HFFc6 (cell line): ENCODE measurements at places on chromosomes 6 and 20. TPM values are rescaled to one million over a fixed set of nuclear protein-coding genes. Genes with fewer than 3 reads are reported as not detected.

The GTPBP2 gene
- 32.1 and 38.3 TPM in 2 replicates for total RNA-seq

The HIVEP2 gene
- 14.0 and 18.1 TPM in 2 replicates for total RNA-seq

The TUBB gene
- 1,052 to 1,603 TPM (median 1,293 TPM) in 3 replicates for total RNA-seq

The C20orf202 gene
- total RNA-seq = not detected in 3 replicates

The KLHDC3 gene
- total RNA-seq = 44.4 to 50.3 TPM (median 49.8 TPM) in 3 replicates

The CYP39A1 gene
- total RNA-seq = not detected in 2 replicates

The TCP11 gene
- total RNA-seq = 0.37 to 0.39 TPM in 2 of 3 replicates, not detected in the other

The SYCP2 gene
- total RNA-seq = 0.74 to 1.1 TPM (median 0.81 TPM) in 3 replicates

The CTCFL gene
- not detected in 3 replicates for total RNA-seq

The SPAG4 gene
- 2.6 to 4.9 TPM (median 3.0 TPM) in 3 replicates for total RNA-seq

- no peak overlapping the region for H3K27ac ChIP-seq
- H3K27me3 ChIP-seq = peaks cover 10% of the 10 kb centered on the region
- DNase-seq = peak; percentile 48
- no peak overlapping the region for H3K4me3 ChIP-seq
- peaks cover 7% of the 10 kb centered on the region for H3K4me1 ChIP-seq
Observed at GRCh38 chr6:159184559-159184958, 15.4 kb downstream of the FNDC1 start.

- H3K27me3 ChIP-seq = no peaks in the 10 kb centered on the region; the same call in 1 of the 2 replicates
Observed at GRCh38 chr6:20892365-20892764, 358.1 kb downstream of the CDKAL1 start.

DNA sequence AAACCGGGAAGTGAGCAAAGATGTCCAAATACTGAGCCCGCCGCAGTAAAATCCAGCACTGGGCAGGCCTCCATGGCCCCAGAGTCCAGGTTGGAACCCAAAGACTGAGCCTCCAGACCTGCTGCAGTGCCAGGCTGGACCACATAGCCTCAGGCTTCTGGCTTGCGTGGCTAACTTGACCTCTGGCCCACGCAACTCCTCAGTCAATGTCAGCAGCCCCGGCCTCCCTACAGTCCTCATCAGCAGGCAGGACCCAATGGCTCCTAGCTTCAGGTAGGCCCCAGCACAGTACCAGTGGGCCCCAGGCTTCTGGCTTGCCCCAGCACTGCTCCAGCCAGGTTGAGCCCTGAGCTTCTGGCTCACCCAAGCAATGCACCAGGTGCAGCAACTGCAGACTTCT is 245.1 kb upstream of the AFDN start:
- no peak overlapping the region for H3K4me3 ChIP-seq
- peaks cover 1% of the 10 kb centered on the region for H3K27me3 ChIP-seq
- H3K4me1 ChIP-seq = no peaks in the 10 kb centered on the region
- no peak for DNase-seq

- peak overlapping the region; percentile 67 for H3K4me3 ChIP-seq
- H3K4me1 ChIP-seq = peaks cover 12% of the 10 kb centered on the region
- peak; percentile 28 for DNase-seq
- no peak overlapping the region for H3K27ac ChIP-seq
Observed at GRCh38 chr6:390914-391558, 516 bp upstream of the IRF4 start.

GRCh38 chr6:140360651-140361050 is 986.2 kb upstream of the CITED2 start:
- peaks cover 25% of the 10 kb centered on the region for H3K4me1 ChIP-seq
- peak overlapping the region; percentile 41; the same call in 1 of the 2 replicates for H3K27ac ChIP-seq
- H3K27me3 ChIP-seq = no peaks in the 10 kb centered on the region; the same call in 1 of the 2 replicates
- peaks cover 29% of the 10 kb centered on the region for H3K36me3 ChIP-seq

GRCh38 chr6:154414021-154414813 is 57.6 kb upstream of the IPCEF1 start:
- H3K27me3 ChIP-seq = 0 out of 2 replicates have a peak, but pooled peaks cover 2% of the 10 kb centered on the region
- no peak overlapping the region for H3K4me3 ChIP-seq
- DNase-seq = peak; percentile 67
- H3K4me1 ChIP-seq = peaks cover 60% of the 10 kb centered on the region

- peak overlapping the region; percentile 50 for H3K4me3 ChIP-seq
- peaks cover 4% of the 10 kb centered on the region; the same call in 1 of the 2 replicates for H3K27me3 ChIP-seq
- H3K4me1 ChIP-seq = peaks cover 18% of the 10 kb centered on the region
- DNase-seq = peak; percentile 27
- H3K36me3 ChIP-seq = no peaks in the 10 kb centered on the region
Observed at GRCh38 chr20:20393207-20394120, 25.6 kb downstream of the INSM1 start.

DNA sequence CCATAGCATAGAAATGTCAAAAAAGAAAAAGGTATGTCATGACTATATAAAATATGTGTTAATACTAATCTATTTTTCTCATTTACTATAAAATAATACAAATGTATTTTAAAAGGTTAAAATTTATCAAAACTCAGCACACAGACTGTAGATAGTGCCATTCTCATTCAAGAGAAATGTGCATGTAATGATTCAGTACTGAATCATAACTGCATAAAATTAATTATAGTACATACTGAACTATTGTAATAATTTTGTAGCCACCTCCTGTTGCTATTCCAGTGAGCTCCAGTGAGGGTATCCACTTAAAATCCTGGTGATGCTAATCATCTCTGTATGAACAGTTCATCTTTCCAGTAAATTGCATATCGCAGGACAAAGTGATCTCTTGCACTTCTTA is 82.8 kb downstream of the HMGCLL1 start:
- H3K4me1 ChIP-seq = no peaks in the 10 kb centered on the region
- H3K27ac ChIP-seq = no peak overlapping the region
- no peaks in the 10 kb centered on the region for H3K36me3 ChIP-seq
- no peak for DNase-seq

GRCh38 chr6:5054245-5054873 is 30.8 kb upstream of the PPP1R3G start:
- peak overlapping the region; percentile 84 for H3K27ac ChIP-seq
- H3K4me1 ChIP-seq = peaks cover 43% of the 10 kb centered on the region
- peak overlapping the region; percentile 84 for H3K4me3 ChIP-seq

- H3K27ac ChIP-seq = no peak overlapping the region
- H3K4me3 ChIP-seq = no peak overlapping the region
- no peaks in the 10 kb centered on the region for H3K36me3 ChIP-seq
- H3K27me3 ChIP-seq = peaks cover 14% of the 10 kb centered on the region
- no peaks in the 10 kb centered on the region; the same call in 1 of the 2 replicates for H3K4me1 ChIP-seq
Observed at GRCh38 chr6:2563635-2564034, 187.1 kb downstream of the MYLK4 start.

DNA sequence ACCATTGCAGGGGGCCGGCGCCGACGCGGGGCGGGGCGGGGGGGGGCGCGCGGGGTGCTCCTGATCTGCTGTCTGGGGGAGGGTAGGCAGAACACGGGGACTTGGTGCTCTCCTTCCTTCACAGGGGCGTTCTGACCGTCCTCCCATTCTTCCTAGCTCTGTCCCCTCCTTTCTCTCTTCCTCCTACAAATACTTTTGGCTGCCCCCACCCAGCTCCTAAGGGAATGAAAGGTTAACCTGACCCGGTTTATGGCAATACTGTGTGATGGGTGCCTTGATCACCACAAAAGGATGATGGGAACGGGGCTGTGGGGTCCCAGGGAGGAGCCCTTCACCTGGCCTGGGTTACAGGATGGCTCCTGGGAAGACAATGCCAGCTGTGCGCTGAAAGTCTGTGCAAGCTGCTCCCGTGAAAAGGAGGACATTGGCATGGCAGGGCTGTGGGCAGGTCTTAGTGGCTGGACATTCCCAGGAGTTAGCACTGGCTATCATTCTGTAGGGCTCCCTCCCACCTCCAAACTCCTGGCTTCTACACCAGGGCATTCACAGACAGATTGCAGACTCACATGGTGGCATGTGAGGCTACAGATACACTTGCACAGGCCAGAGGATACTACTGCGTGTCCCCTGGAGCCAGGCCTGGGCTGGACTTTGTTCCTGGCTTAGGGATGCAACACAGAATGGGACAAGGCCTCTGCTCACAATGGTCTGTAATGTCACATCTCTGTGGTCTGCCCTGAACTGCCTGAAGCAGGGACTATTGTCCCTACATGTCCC is 1.9 kb upstream of the TPD52L2 start:
- H3K4me3 ChIP-seq = peak overlapping the region; percentile 97
- peak overlapping the region; percentile 99 for H3K27ac ChIP-seq
- no peak for DNase-seq
- H3K4me1 ChIP-seq = peaks cover 33% of the 10 kb centered on the region
- H3K36me3 ChIP-seq = peaks cover 26% of the 10 kb centered on the region

- H3K4me1 ChIP-seq = no peaks in the 10 kb centered on the region
- no peaks in the 10 kb centered on the region for H3K27me3 ChIP-seq
- no peak overlapping the region for H3K27ac ChIP-seq
- H3K4me3 ChIP-seq = no peak overlapping the region
- H3K36me3 ChIP-seq = peaks cover 7% of the 10 kb centered on the region; the same call in 1 of the 2 replicates
Observed at GRCh38 chr20:36677422-36677771, 31.4 kb upstream of the SLA2 start.

DNA sequence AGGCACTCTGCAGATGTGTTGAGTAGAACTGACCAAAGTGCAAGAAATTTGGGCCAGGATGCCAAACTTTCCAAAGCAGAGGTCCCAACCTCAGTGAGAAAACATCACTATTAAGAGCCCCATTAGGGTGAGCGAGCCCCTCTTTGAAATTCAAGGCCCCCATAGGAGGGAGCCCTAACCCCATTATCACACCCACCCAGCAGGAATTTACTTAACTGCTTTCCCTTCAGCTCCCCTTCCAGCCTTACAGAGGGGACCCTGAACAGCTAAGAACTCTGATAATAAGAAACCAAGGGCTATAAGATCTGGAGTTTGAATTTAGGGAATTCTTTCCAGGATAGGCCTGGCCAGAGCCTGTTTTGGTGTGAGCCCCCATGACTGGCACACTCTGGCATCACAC is 130.6 kb downstream of the NFATC2 start:
- peaks cover 13% of the 10 kb centered on the region for H3K4me1 ChIP-seq
- H3K4me3 ChIP-seq = 0 out of 2 replicates have a peak overlapping the region, but pooled peaks have one; percentile 52
- H3K36me3 ChIP-seq = no peaks in the 10 kb centered on the region
- H3K27ac ChIP-seq = peak overlapping the region; percentile 61; the same call in 1 of the 2 replicates
- no peaks in the 10 kb centered on the region for H3K27me3 ChIP-seq

DNA sequence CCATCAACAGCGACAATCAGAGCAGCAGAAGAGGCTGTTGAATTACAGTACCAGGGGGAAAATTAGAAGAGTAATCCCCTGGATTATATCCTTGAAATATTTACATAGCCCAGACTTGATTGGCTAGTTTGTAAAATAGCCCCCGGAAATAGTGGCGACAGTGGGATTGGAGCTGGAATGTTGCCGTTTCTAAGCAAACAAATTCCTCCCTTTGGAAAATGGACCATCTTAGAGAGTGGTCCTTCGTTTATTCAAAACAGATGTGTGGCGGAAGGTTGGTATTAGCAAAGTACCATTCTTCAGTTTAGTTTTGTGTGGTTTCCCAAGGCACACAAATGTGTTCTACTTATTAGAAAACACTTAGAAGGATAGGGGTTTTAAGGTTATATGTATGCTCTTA is 4.5 kb upstream of the EPB41L2 start:
- no peaks in the 10 kb centered on the region for H3K36me3 ChIP-seq
- H3K4me1 ChIP-seq = peaks cover 9% of the 10 kb centered on the region
- DNase-seq = no peak
- H3K27me3 ChIP-seq = no peaks in the 10 kb centered on the region
- H3K27ac ChIP-seq = no peak overlapping the region
- H3K4me3 ChIP-seq = no peak overlapping the region

DNA sequence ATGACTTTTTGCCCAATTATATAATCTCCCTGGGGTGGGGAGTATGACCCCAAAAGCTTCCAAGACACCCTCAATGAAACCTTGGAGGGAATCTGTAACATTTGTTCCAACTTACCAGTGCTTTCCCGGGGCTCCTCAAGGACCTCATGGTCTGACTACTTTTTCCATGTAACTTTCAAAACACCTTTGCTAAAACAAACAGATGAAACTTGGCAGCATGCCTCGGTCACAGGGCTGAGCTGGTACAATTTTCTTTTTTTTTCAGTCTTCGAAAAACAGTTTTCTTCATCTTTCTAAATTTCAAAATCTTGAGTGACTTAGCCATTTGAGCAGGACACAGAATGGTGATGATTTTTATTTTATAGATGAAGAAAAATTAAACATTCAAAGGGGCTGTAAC is 241.2 kb downstream of the BMP7 start:
- H3K27me3 ChIP-seq = peaks cover 35% of the 10 kb centered on the region
- DNase-seq = no peak
- H3K27ac ChIP-seq = no peak overlapping the region
- H3K4me3 ChIP-seq = no peak overlapping the region
- H3K36me3 ChIP-seq = no peaks in the 10 kb centered on the region

DNA sequence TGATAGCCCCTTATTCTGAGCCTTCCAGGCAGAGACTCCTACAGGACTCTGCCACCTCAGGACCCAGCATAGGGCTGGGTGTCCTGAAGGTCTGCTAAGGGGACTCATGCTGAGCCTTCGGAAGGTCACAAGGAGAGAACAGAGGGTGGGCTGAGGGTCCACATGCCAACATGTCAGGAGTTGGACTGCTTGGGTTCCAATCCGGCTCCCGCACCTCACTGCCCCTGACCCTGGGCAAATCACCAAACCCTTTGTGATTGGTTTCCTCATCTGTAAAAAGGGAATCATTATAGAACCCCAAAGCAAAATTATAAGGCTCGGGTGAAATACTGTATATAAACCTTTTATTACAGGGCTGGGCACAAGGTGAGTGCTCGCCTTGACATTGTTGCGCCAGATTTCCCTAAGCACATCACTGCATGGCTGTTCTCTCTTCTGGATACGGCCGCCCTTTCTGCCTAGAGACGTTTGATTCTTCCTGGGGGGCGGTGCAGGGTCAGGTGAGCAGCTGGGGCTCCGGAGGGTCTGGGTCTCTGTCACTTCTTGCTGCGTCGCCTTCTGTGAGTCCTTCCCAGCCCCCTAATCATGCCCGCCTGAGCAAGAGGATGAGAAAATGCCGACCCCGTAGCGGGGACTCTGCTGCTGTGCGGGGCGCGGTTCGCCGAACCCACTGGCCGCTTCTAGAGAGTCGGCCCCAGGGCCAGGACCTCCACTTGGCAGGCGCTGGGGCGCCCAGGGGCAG is 90.5 kb upstream of the EPB41L1 start:
- peaks cover 26% of the 10 kb centered on the region for H3K4me1 ChIP-seq
- H3K27ac ChIP-seq = peak overlapping the region; percentile 84
- no peaks in the 10 kb centered on the region for H3K36me3 ChIP-seq
- no peak for DNase-seq

GRCh38 chr6:105909106-105909505 is 177.0 kb upstream of the PRDM1 start:
- H3K4me3 ChIP-seq = no peak overlapping the region
- no peak for DNase-seq
- no peaks in the 10 kb centered on the region; the same call in 1 of the 2 replicates for H3K27me3 ChIP-seq
- no peaks in the 10 kb centered on the region for H3K4me1 ChIP-seq

GRCh38 chr6:169725125-169726048 is 1.1 kb upstream of the PHF10 start:
- H3K4me1 ChIP-seq = peaks cover 27% of the 10 kb centered on the region
- H3K27ac ChIP-seq = peak overlapping the region; percentile 91
- no peaks in the 10 kb centered on the region; the same call in 1 of the 2 replicates for H3K27me3 ChIP-seq
- peak overlapping the region; percentile 88 for H3K4me3 ChIP-seq
- no peaks in the 10 kb centered on the region for H3K36me3 ChIP-seq
- DNase-seq = peak; percentile 76

- H3K36me3 ChIP-seq = no peaks in the 10 kb centered on the region; the same call in 1 of the 2 replicates
- no peaks in the 10 kb centered on the region for H3K27me3 ChIP-seq
- peaks cover 54% of the 10 kb centered on the region for H3K4me1 ChIP-seq
- DNase-seq = peak; percentile 83
- peak overlapping the region; percentile 83 for H3K27ac ChIP-seq
Observed at GRCh38 chr6:25311331-25311840, 32.2 kb downstream of the CARMIL1 start.
